CMK (cell line): ENCODE measurements at places on chromosomes 5 and 9.

GRCh38 chr5:36688722-36689121, 82.3 kb downstream of the SLC1A3 start:
- DNase-seq, result peak; percentile 31

DNA sequence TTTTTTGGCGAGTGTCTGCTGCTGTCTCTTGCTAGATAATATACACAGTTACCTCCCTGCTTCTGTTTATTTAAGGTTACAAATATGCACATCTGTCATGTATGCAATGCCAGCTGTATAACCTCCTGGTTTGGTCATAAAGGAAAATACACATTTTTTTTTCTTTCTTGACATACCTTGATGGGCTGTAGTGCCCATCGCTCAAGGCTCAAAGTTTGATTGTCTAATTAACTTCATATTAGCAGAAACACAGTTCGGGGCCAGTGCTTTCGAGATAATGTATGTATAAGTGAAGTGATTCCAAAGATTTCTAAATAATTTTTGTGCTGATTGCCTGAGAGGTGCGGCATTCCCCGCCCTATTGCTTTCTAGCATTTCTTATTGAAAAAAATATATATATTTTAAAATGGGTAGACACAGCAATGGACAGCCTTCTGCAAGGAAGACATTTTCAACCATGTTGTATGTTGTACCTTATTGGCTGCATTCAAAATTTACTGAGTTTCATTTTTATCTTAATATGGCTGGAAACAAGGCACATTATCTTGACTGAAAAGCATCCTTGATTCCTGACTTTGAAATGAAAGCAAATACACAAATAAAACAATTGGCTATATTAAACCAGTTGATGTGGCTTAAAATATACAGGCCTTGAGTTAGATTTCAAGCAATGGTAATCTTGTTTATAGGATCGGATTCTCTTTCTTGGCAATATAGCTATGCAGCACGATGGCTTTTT, 206.2 kb downstream of the MEF2C start:
- no peak for DNase-seq

GRCh38 chr9:18126831-18127498, 347.0 kb upstream of the ADAMTSL1 start:
- no peak for DNase-seq

DNA sequence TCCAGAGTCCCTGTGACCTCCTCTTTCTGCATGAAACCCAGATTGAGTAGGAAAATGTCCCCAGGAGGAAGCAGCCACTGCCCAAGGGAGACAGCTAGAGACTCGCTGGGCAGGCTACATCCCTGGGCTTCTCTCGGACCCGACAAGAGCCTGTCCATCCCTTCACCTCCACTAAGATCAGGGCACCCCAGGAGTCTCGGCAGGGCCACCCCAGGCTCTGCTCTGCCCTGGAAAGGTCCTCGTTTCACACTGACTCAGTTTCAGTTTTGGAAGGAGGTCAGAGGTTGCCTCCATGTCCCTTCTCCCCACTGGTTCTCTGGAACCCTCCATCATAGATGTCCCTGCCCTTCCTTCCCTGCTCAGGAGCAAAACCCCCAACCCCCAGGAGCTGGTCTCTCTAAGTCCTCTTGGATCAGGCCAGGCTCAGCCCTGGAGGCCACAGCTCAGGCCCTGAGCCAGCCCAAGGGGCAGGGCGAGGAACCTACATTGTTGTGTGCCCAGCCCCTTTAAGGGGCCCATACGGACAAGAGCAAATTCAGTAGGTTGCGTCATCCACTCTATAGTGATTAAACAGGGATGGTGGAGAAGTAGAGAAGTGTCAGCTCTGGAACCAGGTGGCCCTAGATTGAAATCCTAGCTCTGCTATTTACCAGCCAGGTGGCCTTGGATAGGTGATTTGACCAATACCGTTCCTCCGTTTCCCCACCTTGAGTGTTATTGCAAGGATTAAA, 37.4 kb downstream of the C9orf50 start:
- DNase-seq, result no peak

DNA sequence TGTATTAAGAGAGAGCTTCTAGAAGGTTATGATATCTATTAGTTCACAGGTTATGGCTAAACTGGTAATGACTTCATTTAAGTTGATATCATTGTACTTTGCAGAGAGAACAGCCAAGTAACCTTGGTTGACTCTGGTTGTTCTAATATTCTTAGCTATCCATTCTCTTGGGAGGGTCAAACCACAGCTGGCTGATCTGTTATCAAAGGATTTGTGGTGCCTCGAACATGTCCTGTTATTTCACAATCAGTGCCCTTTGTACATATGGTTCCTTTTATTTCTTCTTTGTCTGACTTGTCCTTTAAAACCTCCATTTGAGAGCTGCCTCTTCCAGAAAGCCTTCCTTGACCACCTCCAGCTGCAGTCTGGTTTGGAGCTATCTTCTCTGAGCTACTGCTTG, 61.7 kb downstream of the PDE8B start:
- DNase-seq, result no peak

GRCh38 chr5:73654171-73654811, 28.3 kb downstream of the ARHGEF28 start:
- DNase-seq, result no peak

DNA sequence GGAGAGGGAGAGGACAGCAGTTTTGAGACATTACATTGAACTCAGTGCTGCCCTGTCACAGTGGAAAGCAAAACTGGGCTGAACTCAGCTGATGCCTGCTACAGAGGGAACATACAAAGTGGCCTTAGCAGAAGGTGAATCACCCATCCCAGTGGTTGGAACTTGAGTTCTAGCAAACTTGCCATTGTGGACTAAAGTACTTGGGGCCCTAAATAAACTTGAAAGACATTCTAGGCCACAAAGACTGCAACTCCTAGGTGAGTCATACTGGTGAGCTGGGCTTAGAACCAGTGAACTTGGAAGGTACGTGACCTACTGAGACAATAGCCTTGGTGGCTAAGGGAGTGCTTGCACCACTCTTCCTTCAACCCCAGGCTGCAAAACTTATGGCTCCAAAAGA, 155.7 kb upstream of the RIOK2 start:
- no peak for DNase-seq

GRCh38 chr5:112640546-112640945, 97.1 kb upstream of the APC start:
- DNase-seq, result no peak

DNA sequence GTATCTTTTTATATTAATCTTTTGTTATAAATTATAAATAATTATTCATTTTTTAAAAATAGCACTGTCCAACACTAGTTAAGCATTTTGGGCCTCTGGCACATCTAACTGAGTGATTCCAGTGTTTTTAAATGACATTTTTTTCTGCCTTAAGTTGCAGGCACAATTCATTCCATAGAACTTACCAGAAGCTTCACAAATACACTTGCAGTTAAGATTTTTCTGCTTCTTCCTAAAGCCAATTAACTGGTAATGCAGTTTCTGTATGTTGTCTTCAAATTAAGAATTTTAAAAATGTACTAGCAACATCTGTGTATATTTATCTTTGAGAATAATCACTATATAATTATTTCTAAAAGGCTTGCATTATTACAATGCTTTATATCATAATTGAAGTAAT, 11.2 kb upstream of the NFIB start:
- DNase-seq, result no peak

GRCh38 chr5:177501874-177502678, 4.7 kb upstream of the PDLIM7 start:
- no peak for DNase-seq

- peak; percentile 32 for DNase-seq
Observed at GRCh38 chr9:15142878-15143534, 164.0 kb downstream of the TTC39B start.

- DNase-seq, result no peak
Observed at GRCh38 chr9:72656021-72656420, 134.6 kb downstream of the TMC1 start.

GRCh38 chr5:151060742-151061141, 20.1 kb downstream of the TNIP1 start:
- no peak for DNase-seq

GRCh38 chr9:107751567-107752210, 262.1 kb upstream of the KLF4 start:
- no peak for DNase-seq

DNA sequence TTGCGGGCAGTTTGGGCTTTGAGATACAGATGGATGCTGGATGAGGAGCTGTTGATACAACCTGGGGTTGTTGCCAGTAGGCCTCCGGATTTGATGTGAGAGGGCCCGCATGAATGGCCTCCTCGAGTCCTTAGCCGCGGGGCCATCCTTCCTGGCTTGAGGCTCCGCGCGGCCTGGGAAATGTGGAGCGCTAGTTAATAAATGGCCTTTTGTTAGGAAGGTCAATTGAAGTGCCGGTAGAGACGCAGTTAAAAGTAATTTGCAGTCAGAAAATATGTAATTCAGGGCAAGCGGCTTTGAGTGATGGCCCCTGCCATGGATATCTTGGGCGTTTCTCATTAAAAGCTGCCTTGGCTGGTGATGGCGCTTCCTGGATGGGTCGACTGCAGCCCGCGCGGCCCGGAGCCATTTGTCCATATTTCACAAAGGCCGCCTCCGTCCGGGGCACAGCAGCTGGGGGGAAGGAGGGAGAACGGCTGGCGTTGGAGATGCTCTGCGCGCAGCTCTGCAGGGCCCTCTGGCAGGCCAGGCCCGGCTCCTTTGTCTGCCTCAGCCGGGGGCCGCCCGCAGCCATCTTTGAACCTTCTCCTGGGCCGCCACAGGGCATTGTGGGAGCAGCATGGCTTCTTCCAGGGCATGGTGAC, 11.2 kb downstream of the MVB12B start:
- no peak for DNase-seq

- no peak for DNase-seq
Observed at GRCh38 chr9:108269371-108269770, 586.4 kb downstream of the ACTL7B start.

DNA sequence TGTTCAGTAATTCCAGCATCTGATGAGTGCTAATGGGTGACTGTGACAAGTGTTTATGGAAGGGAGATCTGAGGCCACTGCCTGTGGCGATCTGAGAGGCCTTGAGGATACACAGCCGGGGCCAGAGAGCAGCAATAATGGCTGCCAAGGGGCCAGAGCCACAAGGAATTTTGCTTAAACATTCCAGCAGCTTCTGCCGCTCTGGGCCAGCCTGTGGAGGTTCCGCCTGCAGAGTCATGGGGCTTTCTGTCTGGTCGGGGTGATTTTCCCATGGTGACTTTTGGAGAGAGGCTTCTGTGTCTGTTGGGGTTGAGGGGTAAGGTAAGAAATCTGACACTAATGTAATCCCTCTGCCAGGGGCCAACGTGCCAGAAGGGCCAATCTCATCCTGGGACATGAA, 353.5 kb downstream of the ADAMTS6 start:
- DNase-seq, result no peak

GRCh38 chr5:155926031-155926430, 400.9 kb upstream of the SGCD start:
- DNase-seq, result no peak
